ENCODE measurements at places on chromosomes 7 and 10.
A peak's percentile ranks its signal among the peaks of the same experiment; 100 is the strongest.

DNA sequence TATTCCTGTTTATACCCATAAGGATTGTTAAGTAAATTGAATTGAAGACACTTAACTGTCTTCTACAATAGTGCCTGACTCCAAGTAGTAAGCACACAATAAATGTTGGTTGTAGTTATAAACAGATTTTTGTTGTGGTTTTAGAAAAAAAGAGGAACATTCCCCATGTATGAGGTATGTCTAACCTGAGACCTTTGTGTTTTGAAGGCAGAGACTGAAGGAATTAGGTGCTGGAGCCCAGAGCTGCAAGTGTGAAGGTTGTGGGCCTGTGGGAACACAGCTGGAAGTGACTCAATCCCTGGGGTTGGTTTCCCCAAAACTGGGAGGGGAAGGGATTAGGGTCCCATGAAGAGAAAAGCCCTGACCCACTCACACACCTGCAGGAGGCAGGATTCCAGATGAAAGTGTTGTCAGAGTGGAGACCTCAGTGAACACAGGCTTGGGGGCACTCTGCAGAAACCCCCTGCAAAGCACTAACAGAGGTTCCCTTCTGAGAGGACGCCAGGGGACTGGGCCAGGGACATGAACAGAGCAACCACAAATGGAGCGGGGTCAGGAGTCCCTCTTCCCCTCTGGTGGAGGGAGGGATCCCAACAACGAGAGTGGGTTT, 265.1 kb upstream of the KLF14 start:
- DNase-seq, result no peak

DNA sequence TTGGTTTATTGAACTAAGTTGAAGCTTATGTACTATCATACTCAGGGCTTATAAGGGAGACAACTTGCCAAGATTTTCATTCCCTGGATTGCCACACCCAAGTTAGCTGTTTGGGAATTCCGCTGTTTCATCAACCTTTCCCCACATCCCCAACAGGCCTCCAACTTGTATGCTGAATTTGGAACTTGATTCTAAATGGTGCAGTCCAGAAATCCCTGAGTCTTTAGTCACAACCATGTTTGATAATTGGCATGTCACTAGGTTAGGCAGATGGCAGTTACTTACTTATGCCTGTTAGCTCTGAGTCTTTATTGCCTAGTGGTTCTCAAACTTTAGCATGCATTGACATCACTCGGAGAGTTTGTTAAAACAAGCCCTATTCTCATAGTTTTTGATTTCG, 135.4 kb upstream of the PRPS1L1 start:
- DNase-seq, result peak; percentile 51

- no peak for DNase-seq
Measured at GRCh38 chr7:112120696-112121217, 85.4 kb downstream of the DOCK4 start.

DNA sequence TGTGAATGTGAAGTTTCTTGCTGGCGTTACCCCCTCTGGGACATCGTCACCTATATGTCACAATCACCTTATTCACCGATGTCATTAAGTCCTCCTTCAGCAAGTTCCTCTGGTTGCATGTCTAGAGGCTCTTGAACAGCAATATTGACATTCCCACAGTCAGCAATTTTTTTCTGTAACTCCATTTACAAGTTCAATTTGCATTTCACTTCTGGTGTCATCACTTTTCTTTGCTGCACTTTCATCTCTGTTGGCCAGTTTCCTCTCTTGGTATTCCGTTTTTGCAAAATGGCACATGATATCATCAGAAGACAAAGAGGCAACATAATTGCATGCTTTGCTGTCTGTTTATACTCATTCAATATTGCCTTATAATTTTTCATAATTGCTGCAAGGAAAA, 69.8 kb downstream of the SRI start:
- DNase-seq, result no peak

DNA sequence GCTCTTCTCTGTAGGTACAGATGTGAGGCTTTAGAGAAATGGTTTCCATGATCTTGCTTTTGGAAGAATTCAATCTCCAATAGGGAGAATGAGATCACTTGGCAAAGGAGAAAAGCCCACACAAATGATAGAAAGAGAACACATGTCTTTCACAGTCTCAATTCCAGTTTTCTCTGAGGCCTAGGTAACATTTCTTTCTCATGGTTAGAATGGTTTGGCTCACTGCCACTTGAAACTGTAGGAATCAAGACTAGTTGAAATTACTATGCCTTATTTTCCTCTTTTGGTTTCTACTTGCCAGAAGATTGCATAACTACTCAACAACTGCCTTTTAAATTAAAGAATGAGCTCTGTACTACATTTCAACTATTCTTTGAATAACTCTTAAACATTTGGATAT, 276.5 kb upstream of the TEX47 start:
- no peak for DNase-seq

- DNase-seq, result no peak
Measured at GRCh38 chr10:124717911-124718741, 26.1 kb downstream of the FAM53B start.

DNA sequence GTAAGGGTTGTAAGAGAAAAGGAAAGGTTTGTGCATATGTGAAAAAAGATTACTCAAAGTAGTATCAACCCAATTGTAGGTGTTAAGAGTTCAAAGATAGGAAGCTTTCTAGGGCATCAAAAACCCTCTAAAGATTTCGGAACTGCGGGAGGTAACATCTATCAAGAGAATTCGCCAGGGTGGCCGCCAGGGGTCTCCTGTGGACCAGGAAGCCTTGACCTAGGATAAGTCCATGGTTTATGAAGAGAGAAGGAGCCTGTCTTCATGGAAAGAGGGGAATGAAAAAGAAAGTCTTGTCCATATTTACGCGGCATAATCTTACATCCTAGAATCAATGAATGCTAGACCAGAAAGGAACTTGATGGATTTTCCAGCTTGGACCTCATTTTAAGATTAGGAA, 140.7 kb upstream of the CALCR start:
- peak; percentile 59 for DNase-seq

- DNase-seq, result no peak
Measured at GRCh38 chr7:46660402-46660980, 739.4 kb upstream of the IGFBP3 start.

Data from adipocyte (in vitro differentiated cells).